CD8-positive, alpha-beta memory T cell (primary cell): ENCODE measurements at places on chromosomes 3 and 15. TPM values are rescaled to one million over a fixed set of nuclear protein-coding genes. Genes with fewer than 3 reads are reported as not detected.

DNA sequence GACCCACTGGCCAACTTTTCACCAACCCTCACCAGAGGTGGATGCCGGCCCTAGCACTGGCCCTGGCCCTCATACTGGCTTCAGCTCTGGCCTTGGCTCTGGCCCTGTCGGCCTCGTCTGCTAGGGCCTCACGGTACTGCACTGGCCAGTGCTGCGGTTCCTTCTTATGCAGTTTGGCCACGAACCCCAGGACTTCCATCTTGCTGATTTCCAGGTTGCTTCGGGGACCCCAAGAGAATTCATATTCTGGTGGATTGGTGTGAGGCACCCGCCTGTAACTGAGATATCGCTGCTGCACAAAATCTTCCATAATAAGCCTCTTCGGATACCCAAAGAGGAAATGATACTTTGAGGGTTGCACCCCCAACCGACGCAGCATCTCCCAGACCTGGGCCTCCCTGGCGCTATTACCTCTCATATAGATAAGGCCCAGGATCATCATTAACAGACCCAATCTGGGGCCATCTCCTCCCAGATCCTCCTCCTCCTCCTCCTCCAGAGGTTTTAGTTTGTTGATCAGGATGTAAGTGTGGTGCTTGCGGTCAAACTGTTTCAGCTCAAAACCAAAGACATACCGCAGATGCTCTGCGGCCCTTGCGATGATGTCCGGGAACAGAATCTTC lies 883 bp downstream of the MAGEF1 start:
- peak overlapping the region; percentile 91 for H3K4me3 ChIP-seq
- DNase-seq, result no peak
- H3K27ac ChIP-seq, result peak overlapping the region; percentile 72
- no peaks in the 10 kb centered on the region for H3K36me3 ChIP-seq
- no peaks in the 10 kb centered on the region for H3K27me3 ChIP-seq

GRCh38 chr3:68436619-68437401 lies 495.5 kb downstream of the TAFA4 start:
- no peak overlapping the region for H3K27ac ChIP-seq
- no peaks in the 10 kb centered on the region for H3K27me3 ChIP-seq
- no peak overlapping the region for H3K4me3 ChIP-seq
- H3K36me3 ChIP-seq, result no peaks in the 10 kb centered on the region
- DNase-seq, result no peak
- no peaks in the 10 kb centered on the region for H3K4me1 ChIP-seq

DNA sequence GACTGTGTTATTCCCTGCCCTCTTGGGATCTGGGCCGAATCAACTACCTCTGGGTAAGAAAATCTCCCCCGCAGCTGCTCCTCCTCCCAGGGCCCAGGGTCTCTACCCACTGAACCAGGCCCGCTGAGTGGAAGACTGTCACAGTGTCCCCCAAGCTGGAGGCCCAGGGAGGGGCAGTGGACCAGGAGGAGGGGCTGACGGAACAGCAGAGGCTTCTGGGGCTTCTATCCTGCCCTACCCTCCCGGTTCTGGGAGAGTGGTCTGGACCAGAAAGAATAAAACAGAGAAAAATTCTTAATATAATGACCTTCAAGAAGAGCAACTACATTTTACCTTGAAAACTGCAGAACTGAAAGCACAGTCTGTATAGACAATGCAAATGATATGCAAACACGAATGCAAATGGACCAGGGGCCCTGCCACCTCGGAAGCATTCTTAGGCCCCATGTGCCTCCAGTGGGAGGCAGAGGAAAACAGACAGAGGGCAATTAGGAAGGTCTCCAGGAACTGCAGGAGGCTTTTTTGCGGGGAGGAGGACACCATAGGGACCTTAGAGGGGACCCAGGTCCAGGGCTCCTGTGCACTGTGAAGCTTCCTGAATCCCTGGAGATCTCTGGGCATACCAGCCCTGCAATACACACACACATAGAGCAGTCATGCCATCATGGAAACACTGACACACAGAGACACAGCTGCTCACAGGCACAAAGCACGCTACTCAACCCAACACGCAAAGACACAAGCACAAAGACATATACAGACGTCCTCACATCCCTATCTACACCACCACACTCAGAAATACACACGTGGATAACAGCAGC lies 12.3 kb downstream of the MEGF11 start:
- H3K27me3 ChIP-seq, result peaks cover 3% of the 10 kb centered on the region
- H3K27ac ChIP-seq, result no peak overlapping the region
- no peaks in the 10 kb centered on the region for H3K4me1 ChIP-seq
- H3K36me3 ChIP-seq, result no peaks in the 10 kb centered on the region

DNA sequence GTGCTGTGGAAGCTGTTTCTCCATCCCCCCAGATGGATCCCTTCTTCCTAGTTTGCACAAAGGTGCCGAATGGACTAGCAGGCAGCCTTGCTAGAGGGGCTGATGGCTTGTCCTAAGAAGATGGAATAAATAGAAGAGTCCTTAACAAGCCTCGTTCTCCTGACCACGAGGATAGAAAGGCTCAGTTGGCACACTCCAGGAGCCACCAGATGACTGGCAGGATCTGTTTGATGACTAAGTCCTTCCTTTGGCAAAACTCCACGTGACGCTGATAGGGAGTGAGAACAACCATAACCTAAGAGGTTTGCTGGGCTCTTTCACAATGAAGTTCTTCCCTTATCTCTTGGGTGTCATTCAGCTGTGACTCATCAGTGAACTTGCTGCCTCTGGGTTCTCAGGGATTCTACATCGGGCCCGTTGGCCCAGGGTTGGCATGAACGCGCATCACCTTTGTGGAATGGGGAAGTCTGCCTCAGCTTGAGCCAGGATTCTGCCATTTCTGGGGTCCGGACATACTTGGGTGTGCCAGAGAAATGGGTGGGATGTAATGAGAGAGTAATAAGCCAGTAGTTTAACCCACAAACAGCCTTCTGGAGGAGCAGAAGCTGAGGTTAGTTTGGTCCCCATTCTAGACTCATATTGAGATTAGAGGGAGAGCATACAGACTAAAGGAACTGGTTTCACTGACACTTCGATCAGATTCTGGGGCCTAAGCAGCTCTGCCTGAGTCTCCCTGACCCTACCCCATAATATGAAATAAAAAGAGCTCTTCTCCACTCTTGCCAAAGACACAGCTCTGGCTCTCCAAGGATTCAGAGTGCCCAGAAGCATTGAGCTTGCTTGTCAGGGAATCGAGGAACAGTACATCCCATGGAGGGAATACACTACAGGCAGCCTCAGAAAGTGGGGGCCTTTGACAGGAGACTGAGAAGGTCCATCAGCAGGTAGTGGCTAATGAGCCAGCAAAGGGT lies 2.0 kb upstream of the MELTF start:
- no peak overlapping the region for H3K27ac ChIP-seq
- H3K36me3 ChIP-seq, result no peaks in the 10 kb centered on the region
- H3K4me1 ChIP-seq, result no peaks in the 10 kb centered on the region
- no peak overlapping the region for H3K4me3 ChIP-seq

- H3K36me3 ChIP-seq, result no peaks in the 10 kb centered on the region
- no peak overlapping the region for H3K27ac ChIP-seq
- H3K4me3 ChIP-seq, result no peak overlapping the region
- peaks cover 13% of the 10 kb centered on the region for H3K4me1 ChIP-seq
Measured at GRCh38 chr3:49900491-49901153, 3.1 kb downstream of the MST1R start.

DNA sequence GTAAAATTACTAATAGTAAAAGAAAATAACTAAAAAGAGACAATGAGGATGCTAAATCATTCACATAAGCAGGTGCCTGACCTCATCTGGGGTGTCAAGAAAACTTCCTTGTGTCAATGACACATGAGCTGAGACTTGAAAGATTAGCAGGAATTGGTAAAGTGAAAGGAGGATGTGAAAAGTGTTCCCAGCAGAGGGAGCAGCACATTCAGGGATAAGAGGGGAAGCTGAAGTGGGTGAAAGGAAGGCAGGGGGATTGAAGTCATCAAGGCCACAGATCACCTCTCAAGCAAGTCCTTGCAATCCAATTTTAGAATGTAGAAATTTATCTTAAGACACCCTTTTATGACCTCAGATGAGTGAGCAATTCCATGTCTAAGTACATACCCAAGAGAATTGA lies 60.2 kb upstream of the ACP3 start:
- H3K36me3 ChIP-seq, result no peaks in the 10 kb centered on the region
- no peak overlapping the region for H3K4me3 ChIP-seq
- H3K27me3 ChIP-seq, result no peaks in the 10 kb centered on the region

DNA sequence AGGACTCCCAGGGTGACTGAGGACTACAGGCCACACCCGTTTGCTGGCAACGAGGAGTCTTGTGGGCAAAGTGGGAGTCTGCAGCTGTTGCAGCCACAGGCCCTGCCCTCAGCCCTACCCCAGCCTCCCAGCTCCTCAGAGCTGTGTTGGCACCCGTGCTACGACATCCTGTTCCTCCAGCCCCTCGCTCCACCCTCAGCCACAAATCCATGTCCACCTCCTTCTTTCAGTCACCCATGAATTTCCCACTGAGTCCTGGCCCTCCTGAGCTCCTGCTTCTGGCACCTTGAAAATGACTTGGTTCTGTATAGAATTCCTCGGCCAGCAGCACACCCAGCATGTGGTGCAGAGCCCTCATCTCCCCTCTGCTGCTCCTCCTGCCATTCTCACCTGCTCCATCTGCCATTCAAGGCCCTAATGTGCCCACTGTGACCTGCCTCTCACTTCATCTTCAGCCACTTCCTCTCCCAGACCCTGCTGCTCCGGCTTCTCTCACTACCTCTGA lies 20.9 kb upstream of the VILL start:
- H3K36me3 ChIP-seq, result no peaks in the 10 kb centered on the region
- no peak overlapping the region for H3K27ac ChIP-seq
- DNase-seq, result no peak
- no peaks in the 10 kb centered on the region for H3K27me3 ChIP-seq
- no peak overlapping the region for H3K4me3 ChIP-seq

DNA sequence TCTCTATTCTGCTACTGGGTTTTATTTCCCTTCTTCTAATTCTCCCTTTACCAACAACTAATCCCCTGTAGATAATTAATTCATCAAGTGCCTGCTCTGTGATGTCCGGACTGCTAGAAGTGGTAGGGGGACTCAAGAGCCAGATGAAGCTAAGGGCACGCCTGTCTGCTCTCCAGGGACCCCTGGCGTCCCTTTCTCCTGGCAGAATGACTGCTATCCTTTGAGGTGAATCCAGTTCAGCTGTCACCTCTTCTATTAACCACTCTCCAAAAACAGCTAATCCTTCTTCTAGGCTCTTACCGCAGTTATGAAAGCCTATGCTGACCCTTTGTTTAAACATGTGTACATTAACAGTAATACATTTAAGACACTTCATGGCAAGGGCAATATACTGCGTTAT lies 1.4 kb upstream of the CHRNA7 start:
- no peak overlapping the region for H3K27ac ChIP-seq
- H3K4me1 ChIP-seq, result no peaks in the 10 kb centered on the region
- H3K27me3 ChIP-seq, result peaks cover 26% of the 10 kb centered on the region
- no peak for DNase-seq

GRCh38 chr3:33751336-33751735 lies 33.3 kb upstream of the CLASP2 start:
- H3K36me3 ChIP-seq, result no peaks in the 10 kb centered on the region
- no peaks in the 10 kb centered on the region for H3K27me3 ChIP-seq
- H3K4me3 ChIP-seq, result no peak overlapping the region
- no peaks in the 10 kb centered on the region for H3K4me1 ChIP-seq
- no peak for DNase-seq

- no peaks in the 10 kb centered on the region for H3K36me3 ChIP-seq
- no peak overlapping the region for H3K27ac ChIP-seq
- no peaks in the 10 kb centered on the region for H3K27me3 ChIP-seq
- no peak overlapping the region for H3K4me3 ChIP-seq
Measured at GRCh38 chr3:104911376-104911775, 455.3 kb upstream of the ALCAM start.

GRCh38 chr3:116139641-116140040 lies 305.6 kb downstream of the LSAMP start:
- no peaks in the 10 kb centered on the region for H3K4me1 ChIP-seq
- DNase-seq, result no peak
- no peak overlapping the region for H3K27ac ChIP-seq

DNA sequence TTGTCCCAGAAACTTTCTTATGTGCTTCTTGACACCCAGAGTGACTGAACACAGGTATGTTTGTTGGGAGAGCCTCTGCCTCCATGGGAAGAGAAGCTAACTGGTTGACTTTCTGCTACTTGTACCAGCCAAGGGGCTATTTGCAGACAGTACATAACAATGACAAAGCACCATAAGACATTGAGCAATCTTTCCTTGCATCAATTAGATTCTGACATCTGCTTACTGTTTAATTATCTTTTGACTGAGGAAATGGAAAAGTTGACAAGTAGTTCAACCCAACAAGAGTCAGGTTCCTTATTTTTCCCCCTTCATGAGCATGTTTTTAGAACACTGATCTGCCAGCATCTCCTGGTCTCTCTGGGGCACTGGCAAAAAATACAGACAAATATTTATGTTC lies 157.7 kb downstream of the RPLP1 start:
- no peaks in the 10 kb centered on the region for H3K4me1 ChIP-seq
- no peak overlapping the region for H3K27ac ChIP-seq
- no peak overlapping the region for H3K4me3 ChIP-seq

GRCh38 chr3:168157099-168157700 lies 61.5 kb upstream of the GOLIM4 start:
- no peaks in the 10 kb centered on the region for H3K4me1 ChIP-seq
- DNase-seq, result no peak
- H3K27ac ChIP-seq, result no peak overlapping the region
- H3K4me3 ChIP-seq, result no peak overlapping the region
- no peaks in the 10 kb centered on the region for H3K27me3 ChIP-seq
- H3K36me3 ChIP-seq, result no peaks in the 10 kb centered on the region

DNA sequence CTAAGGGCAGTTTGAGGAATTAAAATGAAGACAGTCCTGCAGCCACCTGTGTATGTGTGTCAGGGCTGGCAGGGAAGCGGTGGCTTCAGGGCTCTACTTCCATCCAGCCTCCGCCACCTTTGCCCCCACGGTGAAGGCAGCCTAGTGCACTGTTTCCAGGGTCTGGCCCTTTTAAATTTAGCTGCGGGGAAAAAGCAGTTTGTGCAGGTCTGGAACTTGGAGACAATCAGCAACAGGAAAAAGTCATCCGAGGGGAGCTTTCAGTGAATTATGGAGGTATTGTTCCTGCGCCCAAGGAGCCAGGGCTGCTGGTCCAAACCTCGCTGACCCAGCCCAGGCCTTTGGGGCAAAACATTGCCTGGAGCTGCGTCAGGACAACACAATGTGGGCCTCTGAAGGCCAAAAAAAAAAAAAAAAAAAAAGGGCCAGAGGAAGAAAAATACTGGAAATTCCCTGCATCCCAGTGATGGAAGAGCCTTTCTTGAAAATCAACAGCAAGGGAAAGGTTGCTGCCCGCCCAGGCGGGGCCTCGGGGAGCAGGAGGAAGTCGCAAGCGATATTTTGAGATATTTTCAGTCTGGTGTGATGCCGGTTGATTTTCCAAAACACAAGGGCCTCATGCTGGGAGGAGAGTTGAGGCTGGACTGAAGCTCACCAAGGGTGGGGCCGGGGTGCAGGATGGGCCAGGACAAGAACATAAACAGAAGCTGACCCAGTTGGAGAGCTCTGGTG lies 25.5 kb upstream of the FGD5 start:
- H3K27me3 ChIP-seq, result no peaks in the 10 kb centered on the region
- H3K27ac ChIP-seq, result no peak overlapping the region
- no peak for DNase-seq
- no peak overlapping the region for H3K4me3 ChIP-seq
- H3K36me3 ChIP-seq, result no peaks in the 10 kb centered on the region

GRCh38 chr3:63864008-63864964 lies 619 bp downstream of the ATXN7 start:
- H3K4me3 ChIP-seq, result peak overlapping the region; percentile 66
- H3K27me3 ChIP-seq, result no peaks in the 10 kb centered on the region
- H3K36me3 ChIP-seq, result no peaks in the 10 kb centered on the region
- H3K27ac ChIP-seq, result peak overlapping the region; percentile 75

The TPRG1 gene
- polyA plus RNA-seq, result 30.5 TPM

The ZNF197 gene
- 5.7 TPM for polyA plus RNA-seq

The GRIP2 gene
- polyA plus RNA-seq, result not detected

The RASGRP1 gene
- polyA plus RNA-seq, result 90.9 TPM

The GOLGA8M gene
- polyA plus RNA-seq, result not detected

The ZNF774 gene
- not detected for polyA plus RNA-seq
